Amniotic stem cell (primary cell): ENCODE measurements at places on chromosomes 6 and 20.

GRCh38 chr20:14721926-14722452, 384.6 kb upstream of the FLRT3 start:
- no peak for DNase-seq

- DNase-seq: no peak
Measured at GRCh38 chr6:138719011-138719635, 54.4 kb upstream of the CCDC28A start.

GRCh38 chr20:46131396-46131795, 13.3 kb downstream of the CD40 start:
- DNase-seq: no peak

GRCh38 chr6:4932228-4932903, 71.5 kb downstream of the RPP40 start:
- DNase-seq: no peak

DNA sequence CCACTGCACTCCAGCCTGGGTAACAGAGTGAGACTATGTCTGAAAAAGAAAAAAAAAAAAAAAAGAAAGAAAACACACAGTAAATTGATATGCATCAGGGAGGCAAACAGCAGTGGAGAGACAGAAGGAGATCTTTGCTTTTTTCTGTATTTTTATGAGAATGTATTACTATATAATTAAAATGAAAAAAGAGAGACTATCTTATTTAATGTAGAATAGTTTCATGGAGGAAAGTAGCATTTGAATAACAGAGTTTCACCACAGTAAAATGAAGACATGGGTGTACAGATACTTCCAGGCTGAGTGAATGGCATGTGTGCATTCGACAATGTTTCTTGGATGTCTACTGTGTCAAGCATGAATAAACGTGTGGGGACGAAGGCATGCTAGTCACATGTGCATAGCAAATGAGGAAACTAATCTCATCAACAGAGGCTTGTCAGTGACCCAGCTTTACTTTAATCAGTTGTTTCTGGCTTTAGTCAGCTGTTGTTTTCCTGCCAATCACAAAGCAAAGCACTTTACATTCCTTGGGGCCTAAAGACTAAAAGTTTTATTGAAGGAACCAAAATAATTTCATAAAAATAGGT, 55.5 kb upstream of the ARMH2 start:
- no peak for DNase-seq

- no peak for DNase-seq
Measured at GRCh38 chr6:79463621-79464050, 73.6 kb downstream of the LCA5 start.

DNA sequence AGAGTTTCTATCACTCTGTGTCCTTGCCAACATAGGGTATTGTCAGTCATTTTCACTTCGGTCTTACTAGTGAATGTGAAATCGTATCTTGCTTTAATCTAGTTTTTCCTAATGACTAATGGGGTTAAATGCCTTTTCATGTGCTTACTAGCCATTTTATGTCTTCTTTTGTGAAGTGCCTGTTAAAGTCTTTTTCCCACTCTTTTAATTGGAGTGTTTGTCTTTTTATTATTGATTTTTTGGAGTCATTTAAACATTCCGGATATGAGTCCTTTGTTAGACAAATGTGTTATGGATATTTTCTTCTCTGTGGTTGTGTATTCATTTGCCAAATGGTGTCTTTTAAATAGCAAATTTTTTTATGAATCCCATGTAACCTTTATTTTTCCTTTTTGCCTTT, 194.6 kb downstream of the CDH26 start:
- no peak for DNase-seq

GRCh38 chr20:32509639-32510066, 75.5 kb downstream of the NOL4L start:
- no peak for DNase-seq

DNA sequence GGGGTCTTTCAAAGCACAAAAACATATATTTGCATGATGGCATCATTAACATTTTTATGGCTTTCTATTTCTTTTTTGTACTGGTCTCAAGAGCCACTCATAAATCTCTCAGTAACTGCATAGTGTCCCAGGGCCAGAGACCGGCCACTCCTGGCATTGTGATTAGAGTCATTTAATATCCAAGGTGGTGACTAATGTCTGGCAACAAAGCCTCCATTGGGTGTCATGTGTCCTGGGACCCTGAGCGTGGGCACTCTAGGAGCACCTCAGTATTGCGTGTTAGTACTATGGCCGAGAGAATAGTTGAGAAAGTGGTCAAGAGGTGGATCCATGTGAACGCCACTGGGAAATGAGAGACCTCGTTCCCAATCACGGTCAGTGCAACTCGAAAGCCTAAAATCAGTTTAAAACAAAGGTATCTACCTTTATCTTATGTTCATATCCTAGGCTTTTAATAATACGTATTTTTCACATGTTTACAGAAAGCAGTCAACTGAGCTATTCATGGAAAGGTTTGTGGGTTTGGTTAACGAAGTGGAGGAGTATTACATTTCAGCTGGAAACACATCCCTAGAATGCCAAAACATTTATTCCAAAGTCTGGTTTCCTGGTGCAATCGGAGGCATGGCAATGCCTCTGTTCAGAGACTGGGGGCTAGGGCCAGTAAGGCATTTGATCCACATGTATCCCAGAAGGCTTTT, 2.7 kb upstream of the ESR1 start:
- DNase-seq: no peak

GRCh38 chr20:2320813-2321658, 25.2 kb downstream of the TGM3 start:
- no peak for DNase-seq

DNA sequence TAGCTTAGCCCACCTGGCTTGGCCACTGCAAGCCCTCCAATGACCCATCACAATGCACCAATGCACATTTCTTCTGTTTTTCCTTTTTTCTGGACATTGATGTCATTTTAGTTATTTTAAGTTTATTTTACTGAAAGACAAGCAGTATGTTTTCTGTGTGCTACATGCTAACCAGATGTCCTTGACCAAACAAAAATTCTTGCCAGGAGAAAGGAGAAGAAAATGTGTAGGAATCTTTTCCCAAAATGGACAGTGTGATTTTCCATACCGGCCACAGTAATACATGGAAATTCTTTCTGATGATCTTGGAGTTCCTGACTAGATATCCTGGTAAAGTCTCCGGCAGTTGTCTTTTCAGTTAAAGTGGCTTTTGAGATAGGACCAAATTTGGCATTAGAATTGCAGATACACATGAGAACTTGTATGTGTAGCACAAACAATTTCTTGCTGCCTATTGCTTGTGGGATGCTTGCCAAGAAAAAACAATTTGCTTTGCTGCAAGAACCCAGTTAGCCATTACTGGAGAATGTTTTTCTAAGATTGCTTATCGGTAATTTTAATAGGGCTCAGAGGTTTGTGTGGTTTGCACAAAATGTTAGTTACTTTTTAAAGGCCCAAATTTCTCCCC, 696.5 kb upstream of the CITED2 start:
- DNase-seq: peak; percentile 69

DNA sequence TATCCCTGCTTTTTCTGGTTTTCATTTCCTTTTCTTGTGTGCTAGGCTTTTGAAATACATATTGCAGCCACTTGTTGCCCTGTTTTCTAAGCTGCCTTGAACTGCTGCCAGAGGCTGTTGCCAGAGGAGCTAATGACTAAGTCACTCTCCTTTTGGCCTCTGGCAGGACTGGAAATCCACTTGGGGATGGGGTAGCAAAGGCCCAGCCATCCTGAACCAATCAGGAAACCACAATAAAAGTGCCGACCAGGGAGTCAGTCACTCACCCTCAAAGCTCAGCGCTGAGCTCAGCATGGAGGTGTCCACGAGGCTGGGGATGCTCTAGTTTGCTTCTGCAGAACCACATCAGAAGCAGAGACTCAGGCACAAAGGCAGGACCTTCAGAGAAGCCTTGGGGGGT, 813.0 kb downstream of the DHX35 start:
- DNase-seq: no peak

DNA sequence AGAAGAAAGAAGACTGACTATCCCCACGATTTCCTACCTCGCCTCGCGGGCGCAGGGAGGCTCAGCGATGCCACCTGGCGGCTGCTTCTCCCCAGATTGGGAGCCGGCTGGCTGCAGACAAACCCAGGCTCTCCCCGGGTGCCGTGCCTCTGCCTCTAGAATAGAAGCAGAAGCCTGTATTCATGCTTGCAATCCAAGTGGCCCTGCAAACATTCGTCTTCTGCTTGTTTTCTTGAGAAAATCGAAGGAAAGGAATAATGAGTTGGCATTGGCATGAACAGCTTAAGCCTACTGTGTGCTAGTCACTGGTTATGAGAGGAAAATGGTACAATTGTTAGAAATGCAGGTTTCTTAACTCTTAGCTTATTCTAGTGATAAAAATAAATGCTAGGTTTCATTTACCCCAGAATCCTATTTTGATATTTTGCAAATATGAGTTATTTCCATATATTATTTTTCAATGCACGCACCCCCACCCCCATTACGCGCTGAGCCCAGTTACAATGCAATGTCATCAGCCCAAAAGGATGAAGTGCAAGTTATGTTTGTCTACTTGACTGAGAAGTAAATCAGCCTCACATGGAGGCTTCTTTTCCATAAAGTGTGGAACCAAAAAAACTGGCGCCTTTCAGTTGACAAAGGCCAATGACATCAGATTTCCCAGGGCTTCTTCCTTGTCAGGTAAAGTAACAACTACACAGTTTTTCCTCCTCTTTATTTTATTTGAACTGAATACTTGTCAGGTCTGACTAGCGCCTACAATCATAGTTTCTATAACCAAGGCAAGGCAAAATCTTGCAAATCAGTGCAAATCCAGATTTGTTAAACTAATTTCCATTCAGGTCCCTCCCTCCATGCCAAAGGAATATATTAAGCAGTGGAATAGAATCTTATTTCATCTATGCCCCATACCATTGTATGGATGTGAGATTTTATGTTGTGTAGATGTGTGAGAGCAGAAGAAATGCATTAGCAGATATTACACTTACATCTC, 3.9 kb upstream of the SOX4 start:
- peak; percentile 70 for DNase-seq

- DNase-seq: no peak
Measured at GRCh38 chr6:152049502-152049901, 242.0 kb downstream of the ESR1 start.

DNA sequence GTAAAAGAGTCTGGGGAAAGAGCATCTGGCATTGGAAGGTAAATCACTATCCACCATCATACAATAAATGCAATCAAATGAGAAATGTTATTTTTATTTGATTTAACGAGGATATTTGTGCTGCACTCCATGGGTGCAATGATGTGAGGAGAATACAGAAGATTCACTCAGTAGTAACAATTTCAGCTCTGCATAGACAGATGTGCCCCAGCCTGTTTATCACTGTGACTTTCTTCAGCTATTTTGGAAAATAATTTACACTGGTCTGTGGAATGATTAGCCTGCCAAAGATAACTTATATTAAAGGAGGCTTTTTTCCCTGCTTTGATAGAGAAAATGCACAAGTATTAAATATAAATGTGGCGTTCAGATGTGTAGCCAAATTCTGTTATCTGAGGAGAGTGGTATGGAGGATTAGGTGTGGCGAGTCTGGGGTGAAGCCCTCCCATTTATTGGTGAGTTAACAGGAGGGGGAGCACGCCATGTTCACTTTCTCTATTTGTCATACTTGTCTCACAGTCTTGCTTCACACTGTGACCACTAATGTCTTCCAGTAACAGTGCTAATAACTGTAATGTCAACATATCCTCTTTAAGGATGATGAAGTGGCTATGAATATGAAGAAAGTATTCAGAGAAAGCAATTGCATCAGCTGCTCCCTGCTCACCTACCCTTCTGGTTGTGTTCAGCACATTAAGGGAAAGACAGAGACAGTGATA, 645.6 kb downstream of the MMUT start:
- no peak for DNase-seq

DNA sequence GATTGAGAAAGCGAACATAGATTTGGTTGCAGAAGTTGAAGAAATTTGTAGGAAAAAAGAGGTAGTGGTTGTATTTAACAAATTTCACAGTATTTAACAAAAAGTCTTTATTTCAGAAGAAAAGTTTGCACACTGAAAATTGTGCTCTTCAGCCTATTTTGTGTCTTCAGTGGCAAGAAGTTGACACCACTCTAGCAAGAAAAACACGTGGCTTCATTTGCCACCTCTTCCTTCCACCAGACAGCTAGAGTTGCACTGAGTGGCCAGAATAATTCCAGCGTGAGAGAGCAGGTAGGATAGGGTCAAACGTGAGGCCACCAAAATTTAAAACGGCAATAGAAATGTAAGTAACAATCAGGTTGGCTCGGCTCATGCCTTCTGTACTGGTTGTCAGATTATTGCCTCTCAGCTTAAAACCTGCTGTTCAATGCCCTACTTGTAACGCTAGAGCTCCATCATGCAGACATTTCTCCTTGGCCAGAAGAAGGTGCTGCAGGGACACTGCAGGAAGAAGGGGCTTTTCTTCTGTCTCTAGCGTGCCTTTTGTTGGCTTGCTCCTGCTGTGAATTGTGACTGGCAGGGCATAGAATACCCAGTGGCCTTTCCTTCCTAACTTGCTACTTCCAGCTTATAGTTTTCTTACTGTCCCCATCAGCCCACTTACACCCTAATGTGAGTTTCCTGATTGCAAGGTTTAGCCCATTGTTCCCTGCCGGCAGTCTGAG, 12.1 kb downstream of the TRAPPC3L start:
- DNase-seq: no peak

GRCh38 chr20:6295867-6296256, 173.0 kb upstream of the FERMT1 start:
- no peak for DNase-seq

DNA sequence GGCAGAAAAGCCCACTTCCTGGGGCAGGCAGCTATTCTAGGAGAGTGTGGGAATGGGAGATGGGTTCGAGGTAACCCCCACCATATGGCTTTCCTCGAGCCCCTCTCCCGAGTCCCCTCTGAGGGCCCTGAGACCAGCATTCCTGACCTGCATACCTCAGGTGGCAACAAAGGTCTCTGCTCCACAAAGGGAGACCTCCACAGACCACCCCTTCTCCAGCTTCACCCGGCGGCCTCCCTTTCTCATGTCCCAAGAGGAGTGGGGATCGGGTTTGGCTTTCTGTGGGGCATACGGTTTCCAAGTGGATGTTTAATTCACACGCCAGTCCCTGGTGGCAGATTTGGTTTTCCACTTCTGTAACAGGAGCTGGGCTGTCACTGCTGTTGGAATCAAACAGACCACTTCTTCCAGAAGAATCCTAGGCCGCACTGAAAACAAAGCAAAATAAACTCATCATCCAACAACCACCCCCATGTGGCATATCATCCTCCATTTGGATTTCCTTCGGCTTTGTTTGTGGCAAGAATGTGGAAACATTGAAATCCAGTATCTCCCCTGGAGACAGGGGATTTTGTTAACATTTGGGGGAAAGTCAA, 83.2 kb downstream of the DLL1 start:
- DNase-seq: no peak

GRCh38 chr6:157385482-157385881, 4.5 kb downstream of the ZDHHC14 start:
- DNase-seq: no peak

- peak; percentile 6 for DNase-seq
Measured at GRCh38 chr6:71349976-71350615, 61.5 kb downstream of the OGFRL1 start.

- DNase-seq: no peak
Measured at GRCh38 chr6:10901770-10902169, 14.9 kb downstream of the SYCP2L start.

- no peak for DNase-seq
Measured at GRCh38 chr6:45746046-45746445, 269.6 kb downstream of the CLIC5 start.

- no peak for DNase-seq
Measured at GRCh38 chr6:113763311-113763766, 93.8 kb upstream of the MARCKS start.
